ENCODE measurements at places on chromosomes 12 and 14.

DNA sequence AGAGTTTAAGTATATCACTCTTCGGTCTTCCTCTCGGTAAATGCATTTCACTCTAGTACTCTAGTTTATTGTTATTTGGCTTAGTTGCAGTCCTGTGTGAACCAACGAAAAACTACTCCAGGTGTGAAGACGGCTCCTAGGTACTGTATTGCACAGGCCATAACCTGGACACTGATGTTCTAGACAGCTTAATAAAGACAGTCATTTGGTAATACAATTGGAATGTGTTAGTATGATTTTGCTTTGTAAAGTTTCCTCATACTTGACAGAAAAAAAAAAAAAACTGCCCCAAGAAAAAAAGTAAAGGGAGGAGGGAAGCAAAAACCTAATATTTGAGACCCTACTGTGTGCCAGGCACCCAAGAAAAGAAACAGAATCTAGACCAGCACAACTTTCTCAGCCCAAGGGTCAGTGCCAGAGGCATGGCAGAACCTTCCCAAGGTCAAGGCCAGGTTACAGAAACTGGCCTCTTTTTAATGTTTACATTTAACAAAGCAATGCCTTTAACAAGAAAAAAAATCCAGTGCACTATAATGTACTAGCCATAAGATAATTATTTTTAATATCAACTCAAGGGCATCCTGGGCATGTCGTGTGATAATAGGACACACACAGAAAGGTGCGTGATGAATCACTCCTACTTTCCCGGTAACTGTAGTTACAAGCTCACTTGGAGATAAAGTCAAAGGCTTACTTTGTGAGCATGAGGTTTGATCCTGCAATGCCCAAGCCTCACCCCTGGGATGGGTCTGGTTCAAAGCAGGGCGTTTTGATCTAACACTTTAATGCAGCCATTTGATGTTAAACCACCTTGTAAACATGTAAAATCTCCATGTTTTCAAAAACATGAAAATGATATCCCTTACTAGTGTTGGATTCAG lies 110.6 kb downstream of the BMP4 start:
- DNase-seq: peak; percentile 59

DNA sequence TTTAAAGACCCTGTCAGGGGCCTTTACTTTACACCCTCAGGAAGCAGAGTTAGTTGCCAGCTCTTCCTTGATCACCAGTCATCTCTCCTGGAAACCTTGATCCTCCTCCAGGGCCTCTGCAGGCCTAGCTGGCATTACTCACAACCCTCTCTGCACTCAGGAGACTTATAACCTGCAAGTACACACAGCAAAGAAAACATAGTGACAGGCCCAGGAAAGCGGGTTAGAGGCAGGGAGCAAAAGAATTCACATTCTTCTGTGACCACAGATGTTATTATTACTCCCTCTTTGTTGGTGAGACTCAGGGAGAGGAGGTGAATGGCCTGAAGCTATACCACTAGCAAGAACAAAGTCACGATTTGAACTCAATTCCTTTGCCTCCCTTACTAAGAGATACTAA lies 87.4 kb downstream of the OR11H12 start:
- no peak for DNase-seq

DNA sequence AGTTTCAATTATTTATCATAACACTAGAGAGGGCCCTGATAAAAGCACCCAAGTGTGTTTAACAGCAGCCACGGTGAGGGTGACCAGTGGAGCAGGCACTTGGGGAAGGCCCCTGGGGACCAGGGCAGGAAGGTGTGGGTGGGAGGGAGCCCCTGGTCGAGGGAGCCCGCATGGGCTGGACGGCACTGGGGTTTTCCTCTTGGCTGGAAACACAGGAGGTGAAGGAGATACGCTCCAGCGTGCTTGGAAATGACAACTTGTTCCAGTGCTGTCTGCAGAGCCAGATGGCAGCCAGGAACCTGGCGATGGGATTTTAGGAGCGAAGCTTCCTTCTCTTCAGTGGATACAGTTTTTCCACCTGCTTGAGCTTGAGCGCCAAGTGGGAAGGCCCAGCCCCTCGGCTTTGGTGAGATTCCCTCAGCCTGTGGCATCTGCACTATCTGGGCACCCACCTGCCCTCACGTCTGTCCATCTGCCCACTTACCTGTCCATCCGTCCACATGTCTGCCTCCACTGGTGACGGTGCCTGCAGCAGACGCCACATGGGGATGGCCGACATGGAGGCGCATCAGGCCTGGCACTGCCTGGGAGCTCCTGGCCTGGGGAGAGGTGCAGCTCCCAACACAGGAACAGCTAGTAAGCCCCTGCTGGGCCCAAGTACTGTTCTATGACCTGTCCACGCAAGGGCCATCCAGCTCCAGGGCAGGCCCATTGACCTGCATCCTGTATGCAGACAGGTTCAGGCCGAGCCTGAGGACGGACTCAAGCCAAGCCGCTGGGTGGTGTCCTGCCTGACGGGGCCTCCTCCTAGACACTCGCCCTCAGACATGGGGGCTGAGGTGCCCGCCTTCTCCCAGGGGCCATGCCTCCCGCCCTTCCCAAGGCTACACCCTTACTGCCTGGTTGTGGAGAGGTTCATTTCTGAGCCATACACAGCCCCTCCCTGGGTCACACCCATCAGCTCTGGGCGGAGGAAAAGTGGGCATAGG lies 192.2 kb upstream of the C14orf180 start:
- DNase-seq: no peak

DNA sequence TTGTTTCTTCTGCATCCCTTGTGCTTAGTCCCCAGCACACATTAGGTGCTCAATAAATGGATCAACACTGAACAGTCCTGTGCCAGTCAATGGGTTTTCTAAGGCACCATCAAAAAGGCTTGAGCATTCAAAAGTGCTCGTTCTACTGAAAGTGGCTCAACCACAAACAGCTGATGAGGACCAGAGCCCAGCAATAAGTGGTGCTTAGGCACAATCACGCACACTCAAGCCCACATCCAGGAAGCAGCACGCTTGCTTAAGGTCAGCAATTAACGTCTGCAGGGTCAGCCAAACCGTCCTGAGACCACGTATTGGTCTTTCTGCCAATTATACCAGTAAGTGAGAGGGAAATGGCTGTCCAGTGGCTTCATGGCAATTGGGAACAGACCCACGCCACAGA lies 56.5 kb downstream of the PRIMA1 start:
- no peak for DNase-seq

- DNase-seq: no peak
Measured at GRCh38 chr14:75470238-75470797, 42.5 kb downstream of the JDP2 start.

DNA sequence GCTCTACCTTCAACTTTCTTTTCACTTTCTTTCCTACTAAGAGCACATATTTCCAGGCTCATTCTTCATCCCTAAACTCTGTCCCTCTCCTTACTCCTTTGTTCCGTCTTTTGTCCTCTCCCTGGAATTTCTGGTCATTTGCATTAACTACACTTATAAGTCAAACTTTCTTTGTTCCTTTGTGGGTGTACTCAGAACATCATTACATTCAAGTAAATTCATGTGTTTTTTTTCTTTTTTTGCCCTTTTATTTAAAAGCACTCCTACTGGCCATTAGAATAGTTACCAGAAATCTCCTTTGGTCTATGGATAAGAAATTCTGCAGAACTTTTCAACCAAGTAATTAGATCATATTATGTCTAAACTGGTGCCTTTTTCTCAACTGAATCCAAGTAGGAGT lies 802.6 kb downstream of the DIO2 start:
- DNase-seq: no peak

- no peak for DNase-seq
Measured at GRCh38 chr14:68546839-68547238, 246.0 kb downstream of the ZFP36L1 start.

DNA sequence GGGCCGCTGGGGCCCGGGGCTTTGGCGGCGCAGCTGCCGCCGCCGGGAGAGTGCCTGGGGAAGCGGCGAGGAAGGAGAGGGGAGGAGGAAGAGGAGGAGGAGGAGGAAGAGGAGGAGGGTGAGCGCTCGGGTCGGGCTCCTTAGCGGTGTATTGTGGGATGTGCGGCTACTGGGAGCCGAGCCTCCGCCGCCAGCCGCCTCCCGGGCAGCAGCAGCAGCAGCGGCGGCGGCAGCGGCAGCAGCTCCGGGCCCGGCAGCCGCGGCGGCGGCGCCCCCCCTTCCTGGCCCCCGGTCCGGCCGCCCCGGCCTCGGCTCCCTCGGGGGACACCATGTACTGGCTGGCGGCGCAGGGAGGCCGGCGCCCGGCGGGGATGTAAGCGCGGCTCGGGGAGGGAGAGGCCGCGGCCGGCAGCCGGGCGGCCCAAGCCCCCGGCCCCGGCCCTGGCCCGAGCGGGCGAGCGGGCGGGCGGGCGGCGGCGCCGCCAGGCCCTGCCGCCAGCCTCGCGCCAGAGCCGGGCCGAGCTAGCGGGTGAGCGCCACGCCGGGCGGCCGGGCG lies at the start of gene SETD1B:
TSS of gene SETD1B (plus strand) at position 149 of the 556 bp plus-strand sequence. CDS start 729 bp downstream, outside the sequence.
- peak; percentile 65 for DNase-seq

GRCh38 chr14:57380935-57381334 lies 9.5 kb upstream of the NAA30 start:
- DNase-seq: no peak

GRCh38 chr14:68610251-68610793 lies 182.5 kb downstream of the ZFP36L1 start:
- no peak for DNase-seq

DNA sequence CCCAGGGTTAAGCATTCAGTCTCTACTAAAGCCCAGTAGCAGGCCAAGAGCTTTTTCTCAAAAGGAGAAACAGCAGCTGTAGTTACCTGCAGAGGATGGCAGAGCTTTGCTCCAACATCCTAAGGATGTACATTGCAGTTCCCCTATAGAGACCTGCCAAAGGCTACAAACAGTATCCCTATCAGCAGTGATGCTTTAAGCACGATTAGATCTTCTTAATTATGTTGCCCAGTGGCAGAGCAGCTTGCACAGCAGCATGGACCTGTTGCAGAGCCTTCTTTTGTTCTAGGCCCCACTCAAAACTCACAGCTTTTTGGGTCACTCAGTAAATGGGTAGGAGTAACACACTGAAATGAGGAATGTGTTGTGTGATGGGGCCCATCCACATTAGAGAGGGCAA lies 46.4 kb upstream of the CRY1 start:
- DNase-seq: no peak

DNA sequence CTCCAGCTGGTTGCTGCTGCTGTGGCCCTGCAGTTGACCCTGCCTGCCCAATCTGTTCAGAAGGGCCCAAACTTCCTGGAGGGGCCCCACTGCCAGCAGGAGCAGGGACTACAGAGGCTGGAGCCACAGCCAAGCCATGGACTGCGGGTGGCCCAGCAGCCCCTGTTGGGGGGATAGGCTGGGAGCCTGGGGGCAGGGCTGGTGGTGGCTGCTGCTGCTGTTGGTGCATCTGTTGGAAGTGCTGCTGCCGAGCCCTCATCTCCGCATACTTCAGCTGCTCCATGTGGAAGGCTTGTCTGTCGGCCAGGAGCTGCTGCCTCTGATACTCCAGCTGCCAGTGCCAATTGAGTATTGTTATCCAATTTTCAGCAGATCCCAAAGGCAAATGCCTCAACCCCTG lies 7.2 kb downstream of the MYL6 start:
- no peak for DNase-seq

GRCh38 chr12:76450690-76451089 lies 102.5 kb upstream of the BBS10 start:
- peak; percentile 42 for DNase-seq

- no peak for DNase-seq
Measured at GRCh38 chr14:50354527-50354926, 42.2 kb downstream of the CDKL1 start.

DNA sequence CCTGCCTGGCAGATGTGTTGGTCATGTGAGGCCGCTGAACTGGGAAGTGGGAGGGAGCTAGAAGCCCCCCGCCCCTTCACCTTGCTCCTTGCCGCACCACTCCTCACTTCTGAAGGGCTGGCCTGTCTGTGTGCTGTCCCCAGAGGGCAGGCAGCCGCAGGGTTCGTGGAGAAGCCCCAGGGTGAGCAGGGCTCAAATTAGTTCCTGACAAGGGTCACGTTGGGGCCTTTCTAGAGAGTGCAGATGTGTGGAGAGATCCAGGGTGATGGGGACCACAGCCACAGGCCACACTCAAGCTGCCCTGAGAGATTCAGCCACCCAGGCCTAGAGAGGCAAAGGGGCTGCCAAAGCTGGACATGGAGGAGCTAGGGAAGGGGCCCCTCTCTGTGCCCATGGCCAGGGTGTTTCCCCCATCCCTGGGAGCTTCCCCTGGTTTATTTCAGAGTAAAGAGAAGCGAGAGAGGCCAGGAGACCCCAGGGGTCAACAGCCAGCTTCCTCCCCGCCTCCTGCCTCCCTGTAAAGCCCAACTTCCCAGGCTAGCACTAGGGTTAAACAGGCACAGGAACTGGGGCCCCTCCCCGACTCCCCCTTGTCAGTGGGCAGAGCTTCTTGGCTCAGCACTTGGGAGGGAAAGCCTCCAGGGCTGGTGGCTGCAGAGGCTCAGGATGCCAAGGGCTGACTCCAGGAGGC lies 16.2 kb downstream of the SLC25A29 start:
- DNase-seq: no peak

- DNase-seq: no peak
Measured at GRCh38 chr12:26519462-26519861, 313.5 kb downstream of the ITPR2 start.

DNA sequence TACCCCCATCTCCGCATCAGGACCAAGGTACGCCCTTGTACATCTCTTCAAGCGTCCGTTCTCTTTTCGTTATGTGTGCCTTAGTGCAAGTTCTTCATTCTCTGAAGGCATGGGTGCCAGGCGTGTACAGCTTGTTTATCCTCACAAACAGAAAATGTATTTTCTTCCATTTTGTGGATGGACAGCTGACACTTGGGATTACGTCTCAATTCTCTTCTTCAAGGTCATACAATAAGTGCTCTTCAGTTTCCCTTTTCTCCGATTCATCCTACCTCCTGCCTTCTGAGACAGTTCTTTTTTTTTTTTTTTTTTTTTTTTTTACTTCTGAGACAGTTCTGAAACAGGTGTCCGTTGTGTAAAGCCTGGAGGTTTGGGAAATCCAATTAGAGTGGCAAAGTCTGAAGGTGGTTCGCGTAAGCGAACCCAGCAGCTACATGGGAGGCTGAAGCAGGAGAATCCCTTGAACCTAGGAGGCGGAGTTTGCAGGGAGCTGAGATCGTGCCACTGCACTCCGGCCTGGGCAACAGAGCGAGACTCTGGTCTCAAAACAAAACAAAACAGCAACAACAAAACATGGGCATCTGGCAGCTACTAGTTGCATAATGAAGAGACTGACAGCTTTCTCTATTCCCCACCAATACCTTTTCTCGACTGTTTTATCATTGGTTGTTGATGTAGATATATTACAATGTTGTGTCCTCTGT lies 734 bp downstream of the COX6A1 start:
- no peak for DNase-seq

- no peak for DNase-seq
Measured at GRCh38 chr12:124369827-124370378, 75.0 kb downstream of the RFLNA start.

DNA sequence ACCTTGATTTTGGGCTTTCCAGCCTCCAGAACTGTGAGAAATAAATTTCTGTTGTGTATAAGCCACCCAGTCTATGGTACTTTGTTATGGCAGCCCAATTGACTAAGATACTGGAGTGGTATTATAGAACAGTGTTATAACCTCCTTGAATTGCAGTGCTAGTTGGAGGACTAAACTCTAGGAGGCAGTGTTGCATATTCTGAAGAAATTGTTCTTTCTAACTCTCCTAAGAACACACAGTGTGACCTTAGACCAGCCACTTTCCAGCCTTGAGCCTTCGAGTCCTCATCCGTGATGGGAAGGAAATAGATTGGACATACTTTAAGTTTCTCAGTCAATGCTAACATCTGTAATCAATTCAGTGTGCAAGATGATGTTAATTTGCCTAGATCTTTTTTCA lies 22.4 kb upstream of the LRRC10 start:
- DNase-seq: no peak
